ENCODE measurements at places on chromosomes 7 and 10.

GRCh38 chr10:543131-543530 lies 146.3 kb downstream of the DIP2C start:
- no peak for DNase-seq

- DNase-seq, result no peak
These were observed 236.8 kb downstream of the FRMD4A start for GRCh38 chr10:14093730-14094484.

GRCh38 chr7:64433590-64433989 lies 119.8 kb downstream of the ZNF736 start:
- DNase-seq, result no peak

DNA sequence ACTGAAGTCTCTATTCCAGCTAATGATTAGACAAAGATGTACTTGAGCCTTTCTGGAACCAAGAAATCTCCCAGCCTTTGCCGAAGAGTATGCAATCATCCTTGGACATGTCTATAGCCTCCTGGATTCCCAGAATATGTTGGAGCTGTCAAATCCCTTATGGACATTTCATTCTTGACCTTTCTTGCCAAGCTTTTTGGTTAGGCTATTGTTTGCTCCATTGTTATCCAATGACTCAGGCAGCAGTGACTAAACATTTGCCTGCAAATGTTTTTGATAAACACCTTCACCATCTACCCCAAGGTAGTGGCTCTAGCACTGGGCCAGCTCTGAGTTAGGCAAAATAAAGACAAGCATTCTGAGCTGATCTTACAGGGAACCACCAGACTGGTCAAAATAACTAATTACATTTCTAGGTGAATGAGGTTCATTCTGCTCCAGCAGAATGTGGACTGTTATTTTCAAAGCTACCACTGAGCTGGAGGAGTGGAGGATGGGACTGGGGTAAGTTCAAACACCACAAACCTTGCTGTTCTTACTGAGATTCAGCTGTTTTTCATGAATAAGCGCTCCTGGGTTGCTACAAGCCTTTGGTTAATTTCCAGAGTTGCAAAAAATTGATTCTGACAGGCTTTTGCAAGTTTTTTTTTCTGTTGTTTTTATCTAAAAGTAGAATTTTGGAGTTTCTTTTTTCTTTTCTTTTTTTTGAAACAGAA lies 81.0 kb downstream of the TMEM270 start:
- no peak for DNase-seq

- DNase-seq, result no peak
These were observed 79.2 kb downstream of the ABCA13 start for GRCh38 chr7:48250441-48250951.

DNA sequence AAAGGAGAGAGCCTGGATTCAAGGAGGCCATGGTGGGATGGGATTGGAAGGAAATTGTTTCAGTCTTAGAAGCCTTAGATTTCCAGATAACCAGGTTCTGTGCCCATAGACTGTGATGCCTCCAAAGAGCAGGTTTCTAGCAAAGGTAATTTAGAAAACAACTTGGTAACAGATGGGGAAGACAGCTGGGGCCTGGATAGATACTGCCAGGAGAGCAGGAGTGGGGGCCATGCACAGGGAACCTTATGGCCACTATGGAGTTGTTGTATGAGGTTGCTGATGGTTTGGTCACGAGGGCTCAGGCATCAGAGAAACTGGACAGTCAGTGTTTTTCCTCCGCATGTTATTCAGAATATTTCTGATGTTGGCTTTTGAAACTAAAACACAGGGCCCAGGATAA lies 901.9 kb downstream of the LRMDA start:
- no peak for DNase-seq

- DNase-seq, result no peak
These were observed 190.7 kb upstream of the CHRM2 start for GRCh38 chr7:136677471-136678365.

DNA sequence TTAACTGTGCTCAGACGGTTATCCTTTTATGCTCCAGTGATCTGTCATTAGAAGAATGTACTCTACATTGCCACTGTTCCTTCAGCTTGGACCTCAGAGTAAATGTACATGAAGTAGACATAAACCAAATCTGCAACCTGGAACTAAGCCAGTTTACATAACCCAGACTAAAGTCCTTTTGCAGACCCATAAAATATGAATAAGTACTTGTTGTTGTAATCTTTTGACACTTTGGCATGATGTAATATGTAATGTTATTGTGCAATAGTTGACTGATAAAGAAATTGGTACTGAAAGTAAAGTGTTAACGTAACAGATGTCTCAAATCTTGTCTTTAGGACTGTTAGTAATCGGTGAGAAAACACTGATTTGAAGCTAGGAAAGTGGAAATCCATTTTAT lies 115.8 kb upstream of the SORCS1 start:
- DNase-seq, result no peak

- DNase-seq, result no peak
These were observed 261.0 kb downstream of the THSD7A start for GRCh38 chr7:11570922-11571550.

DNA sequence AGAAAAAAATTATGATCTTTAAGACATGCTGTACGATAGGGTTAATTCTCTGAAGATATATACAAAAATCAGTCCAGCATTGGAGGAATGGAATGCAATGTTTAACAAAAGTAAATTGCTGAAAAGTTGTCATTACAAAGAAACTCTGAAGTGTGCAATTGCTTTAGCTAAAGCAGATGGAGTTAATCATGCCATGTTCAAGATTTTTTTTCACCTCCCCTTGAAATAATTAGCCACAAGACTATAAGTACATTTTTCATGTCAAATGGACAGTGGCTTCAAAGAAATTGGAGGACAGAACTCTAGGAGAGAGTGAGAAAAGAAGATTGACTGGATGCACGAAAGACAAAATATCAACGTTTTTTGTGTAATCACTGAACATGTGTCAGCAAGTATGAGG lies 63.1 kb upstream of the MEOX2 start:
- DNase-seq, result no peak

DNA sequence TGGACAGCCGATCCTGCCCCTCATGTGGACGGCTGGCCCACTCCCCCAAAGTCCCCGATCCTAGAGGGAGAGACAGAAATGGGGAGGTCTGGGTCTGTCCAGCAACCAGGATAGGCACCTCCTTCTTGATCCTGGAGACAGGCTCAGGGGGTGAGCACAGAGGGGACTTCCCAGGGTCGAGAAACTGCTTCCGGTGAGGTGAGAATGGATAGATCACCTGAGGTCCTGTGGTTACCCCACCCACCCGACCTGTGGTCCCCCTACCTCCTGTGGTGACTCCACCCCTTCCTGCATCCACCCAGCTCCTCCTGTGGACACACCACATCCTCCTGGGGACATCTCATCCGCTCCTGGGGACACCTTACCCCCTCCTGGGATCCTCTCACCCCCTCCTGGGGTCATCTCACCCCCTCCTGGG lies 27.4 kb upstream of the RASGEF1A start:
- DNase-seq, result peak; percentile 47

- DNase-seq, result no peak
These were observed 9.9 kb upstream of the NT5C3A start for GRCh38 chr7:33072471-33072870.

DNA sequence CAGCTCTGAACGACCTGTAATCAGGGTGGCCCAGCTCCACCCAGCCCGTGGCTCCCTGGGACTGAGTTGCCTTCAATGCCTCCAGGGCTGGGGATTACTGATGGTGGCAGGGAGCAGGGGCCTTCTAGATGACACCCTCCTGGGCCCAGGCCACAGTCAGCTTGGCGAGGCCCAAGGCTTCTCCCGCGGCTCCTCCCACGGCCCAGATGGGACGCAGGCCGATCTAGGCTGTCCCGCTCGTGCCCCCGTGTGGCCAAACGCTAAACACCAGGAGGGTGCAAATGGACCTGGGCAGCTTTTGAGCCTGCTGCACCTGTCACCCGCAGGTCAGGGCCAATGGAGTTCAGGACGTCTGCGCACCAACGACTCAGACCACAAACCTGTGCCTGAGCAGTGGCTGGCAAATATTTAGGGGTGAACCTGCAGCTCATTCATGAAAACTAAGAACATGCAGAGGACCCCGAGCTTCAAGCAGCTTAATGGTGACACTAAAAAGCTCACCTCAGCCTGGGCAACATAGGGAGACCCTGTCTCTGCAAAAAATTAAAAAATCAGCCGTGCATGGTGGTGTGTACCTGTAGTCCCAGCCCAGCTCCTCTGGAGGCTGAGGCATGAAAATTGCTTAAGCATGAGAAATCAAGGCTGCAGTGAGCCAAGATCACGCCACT lies 43.2 kb downstream of the ASB13 start:
- DNase-seq, result peak; percentile 88

GRCh38 chr10:36759141-36759805 lies 366.1 kb upstream of the ANKRD30A start:
- DNase-seq, result no peak

GRCh38 chr10:69181433-69181832 lies 1.4 kb downstream of the SUPV3L1 start:
- no peak for DNase-seq

GRCh38 chr10:93498166-93498565 lies 1.8 kb downstream of the CEP55 start:
- DNase-seq, result no peak

GRCh38 chr10:45442662-45443061 lies 68.6 kb downstream of the ALOX5 start:
- no peak for DNase-seq

DNA sequence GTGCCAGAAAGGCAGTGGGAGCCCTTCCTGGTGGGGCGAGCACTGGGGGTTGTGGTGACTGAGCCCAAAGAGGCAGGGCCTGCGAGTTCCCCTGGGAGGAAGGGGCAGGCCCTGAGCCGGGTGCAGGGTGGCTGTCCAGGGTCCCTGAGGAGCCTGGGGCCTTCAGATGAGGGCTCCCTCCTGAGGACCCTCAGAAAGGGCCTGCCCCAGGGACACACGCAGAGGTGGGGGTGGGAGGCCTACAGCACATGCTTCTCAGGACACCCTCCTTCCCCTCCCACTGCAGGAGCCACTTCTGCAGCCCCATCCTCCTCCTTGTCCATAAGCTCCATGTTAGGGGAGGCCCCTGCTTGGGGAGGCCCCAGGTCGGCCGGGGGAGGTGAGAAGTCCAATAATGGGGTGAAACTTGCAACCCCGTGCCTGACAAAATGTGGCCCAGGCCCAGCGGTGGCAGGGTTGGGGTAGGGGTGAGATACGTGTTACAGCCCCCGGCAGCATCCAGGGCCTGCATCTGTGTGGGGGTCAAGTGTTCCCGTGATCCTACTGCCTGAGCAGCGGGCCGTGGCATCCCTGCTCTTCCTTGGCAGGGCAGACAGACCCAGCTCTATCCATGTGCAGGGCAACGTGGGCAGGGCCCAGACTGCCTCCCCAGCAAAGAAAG lies 31.8 kb upstream of the RET start:
- DNase-seq, result peak; percentile 11

DNA sequence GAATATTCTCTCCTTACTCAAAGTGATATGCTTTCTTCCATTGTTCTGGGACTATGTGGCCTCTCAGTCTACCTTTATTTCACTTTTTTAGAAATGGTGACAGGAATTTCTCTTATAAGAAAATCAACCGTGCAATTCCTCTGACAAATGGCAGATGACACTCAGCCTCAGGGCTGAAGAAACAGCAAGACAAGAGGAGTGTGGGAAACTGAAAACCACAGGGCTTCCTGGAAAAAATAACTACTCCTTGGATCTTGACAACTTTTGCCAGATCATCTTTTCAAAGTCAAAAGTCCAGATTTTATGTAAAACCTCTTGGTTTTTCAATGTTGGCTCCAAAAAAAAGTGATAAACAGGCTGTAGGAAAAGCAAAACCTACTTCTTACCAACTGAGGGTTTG lies 121.5 kb downstream of the TYW1B start:
- no peak for DNase-seq

DNA sequence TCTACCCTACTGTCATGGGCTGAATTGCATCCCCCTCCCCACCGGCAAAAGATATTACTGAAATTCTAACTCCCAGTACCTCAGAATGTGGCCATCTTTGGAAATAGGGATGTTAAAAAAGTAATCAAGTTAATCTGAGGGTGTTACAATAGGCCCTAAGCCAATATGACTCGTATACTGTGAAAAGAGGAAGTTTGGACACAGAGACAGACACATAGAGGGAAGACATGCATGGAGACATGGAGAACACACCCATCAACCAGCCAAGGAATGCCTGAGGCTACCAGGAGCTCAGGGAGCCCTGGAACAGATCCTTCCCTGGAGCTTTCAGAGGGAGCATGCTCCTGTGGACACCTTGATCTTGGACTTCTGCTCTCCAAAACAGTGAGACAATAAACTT lies 138.2 kb upstream of the ADO start:
- no peak for DNase-seq

DNA sequence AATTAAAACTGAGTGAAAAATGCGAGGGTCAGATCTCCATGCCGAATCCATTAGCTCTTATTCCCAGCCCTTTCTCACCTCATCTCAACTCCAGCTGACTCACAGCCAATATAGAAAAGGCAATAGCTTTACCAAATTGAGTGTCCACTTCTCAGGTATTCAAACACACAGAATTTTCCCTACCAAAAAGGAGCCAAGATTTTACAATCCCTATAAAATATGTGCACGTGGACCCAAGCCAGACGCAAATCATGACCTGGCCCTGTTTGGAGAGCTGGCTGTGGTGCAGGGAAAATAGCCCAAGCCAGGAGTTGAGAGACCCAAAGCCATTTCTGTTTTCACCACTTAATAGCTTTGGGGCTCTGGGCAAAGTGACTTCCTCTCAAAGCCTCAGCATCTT lies 379.7 kb upstream of the AUTS2 start:
- no peak for DNase-seq

- no peak for DNase-seq
These were observed 27.0 kb downstream of the DCLRE1C start for GRCh38 chr10:14926722-14927416.

DNA sequence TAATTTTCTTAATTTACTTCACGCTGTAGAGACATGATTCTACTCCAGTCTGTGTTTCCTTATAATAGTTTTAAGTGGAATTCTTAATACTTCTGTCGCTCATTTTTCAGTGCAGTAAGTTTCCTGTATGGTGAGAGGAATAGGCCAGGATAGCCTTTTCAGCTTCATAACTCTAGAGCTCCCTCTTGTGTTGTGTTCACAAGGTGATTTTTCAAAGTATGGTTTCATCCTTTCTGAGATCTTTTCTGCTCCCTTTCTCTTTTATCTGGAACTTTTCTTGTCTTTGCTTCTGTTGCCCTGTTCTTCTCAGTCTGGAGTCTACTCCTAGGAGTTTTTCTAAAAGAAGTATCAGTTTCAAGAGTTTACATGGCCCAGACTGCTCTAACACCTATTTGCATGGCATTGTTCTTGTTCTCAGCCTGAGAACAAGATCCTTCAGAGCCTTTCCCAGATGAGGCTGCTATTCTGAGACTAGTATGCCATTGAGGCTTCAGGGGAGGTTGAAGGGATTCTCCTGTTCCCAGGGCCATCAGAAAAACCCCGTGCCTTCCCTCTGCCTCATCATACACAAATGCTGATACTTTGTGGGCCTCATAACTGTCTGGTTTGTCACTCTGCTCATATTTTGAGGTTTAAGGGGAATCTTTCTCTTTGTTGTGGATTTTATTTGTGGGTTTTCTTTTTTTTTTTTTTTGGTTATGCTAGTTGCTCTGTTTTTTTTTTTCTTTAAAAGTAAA lies 21.8 kb downstream of the NET1 start:
- DNase-seq, result no peak

DNA sequence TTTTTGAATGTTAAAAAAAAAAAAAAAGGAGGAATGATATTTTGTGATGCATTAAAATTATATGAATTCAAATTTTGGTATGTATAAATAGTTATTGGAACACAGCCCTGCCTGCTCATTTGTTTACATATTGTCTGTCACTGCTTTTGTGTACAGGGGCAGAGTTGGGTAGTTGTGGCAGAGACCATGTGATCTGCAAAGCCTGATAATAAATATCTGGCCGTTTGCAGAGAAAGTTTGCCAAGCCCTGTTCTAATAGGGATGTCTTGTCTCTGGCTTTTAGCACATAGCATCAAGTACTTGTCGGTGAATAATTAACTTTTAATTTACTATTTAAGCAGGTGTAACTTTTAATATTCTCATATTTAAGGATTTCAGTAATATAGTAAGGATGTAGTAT lies 19.8 kb downstream of the TSPAN13 start:
- DNase-seq, result no peak
